ENCODE measurements at places on chromosomes 1 and 21.

- DNase-seq: peak; percentile 93
Observed at GRCh38 chr1:21594935-21595897, 73.9 kb downstream of the RAP1GAP start.

DNA sequence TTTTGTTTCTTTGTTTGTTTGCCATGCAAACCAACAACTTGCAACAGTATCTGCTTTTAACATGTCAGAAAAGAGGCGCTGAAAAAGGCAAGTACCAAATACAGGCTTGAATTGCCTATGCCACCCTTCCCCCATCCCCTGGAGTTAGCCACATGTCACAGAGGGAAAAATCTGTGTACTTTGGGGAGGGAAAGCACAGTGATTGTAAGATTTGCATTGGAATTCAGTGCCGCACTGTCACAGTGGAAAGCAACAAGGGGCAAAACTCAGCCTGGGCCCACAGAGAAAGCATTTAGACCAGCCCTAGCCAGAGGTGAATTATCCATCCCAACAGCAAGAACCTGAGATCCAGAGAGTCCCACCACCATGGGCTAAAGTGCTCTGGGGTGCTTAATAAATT lies 52.4 kb upstream of the ACADM start:
- no peak for DNase-seq

DNA sequence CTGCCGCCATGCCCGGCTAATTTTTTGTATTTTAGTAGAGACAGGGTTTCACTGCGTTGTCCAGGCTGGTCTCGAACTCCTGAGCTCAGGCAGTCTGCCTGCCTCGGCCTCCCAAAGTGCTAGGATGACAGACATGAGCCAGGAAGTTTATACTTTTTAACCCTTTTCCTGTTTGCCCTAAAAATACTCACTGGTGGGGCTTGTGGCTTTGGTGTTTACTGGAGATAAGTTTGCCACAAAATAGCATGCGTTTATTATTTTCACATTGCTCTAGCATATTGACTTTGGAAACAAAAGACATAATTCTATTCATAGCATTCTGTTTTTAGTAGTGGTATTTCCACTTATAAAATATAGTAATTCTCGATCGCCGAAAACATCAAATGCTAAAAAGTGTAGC lies 19.8 kb upstream of the GTF2B start:
- DNase-seq: no peak

- DNase-seq: no peak
Observed at GRCh38 chr1:1136547-1137230, 20.8 kb upstream of the C1orf159 start.

DNA sequence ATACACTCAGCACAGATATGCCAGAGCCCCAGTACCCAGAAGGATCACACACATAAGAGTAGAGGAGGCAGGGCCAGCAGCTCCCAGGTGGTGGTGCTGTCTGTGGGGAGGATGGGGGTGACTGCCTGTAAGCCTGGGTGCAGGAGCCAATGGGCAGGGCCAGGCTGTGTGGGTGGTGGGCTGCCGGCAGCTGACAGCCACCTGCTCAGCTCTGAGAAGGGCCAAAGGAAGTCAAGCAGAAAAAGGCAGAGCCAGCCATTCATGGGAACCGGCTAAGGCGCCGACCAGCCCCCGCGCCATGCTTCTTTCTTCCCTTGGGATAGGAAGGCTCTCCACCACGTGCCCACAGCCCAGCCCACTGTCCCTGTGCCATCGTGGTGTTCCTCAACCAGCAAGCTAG lies 14.1 kb downstream of the PIK3C2B start:
- DNase-seq: no peak

DNA sequence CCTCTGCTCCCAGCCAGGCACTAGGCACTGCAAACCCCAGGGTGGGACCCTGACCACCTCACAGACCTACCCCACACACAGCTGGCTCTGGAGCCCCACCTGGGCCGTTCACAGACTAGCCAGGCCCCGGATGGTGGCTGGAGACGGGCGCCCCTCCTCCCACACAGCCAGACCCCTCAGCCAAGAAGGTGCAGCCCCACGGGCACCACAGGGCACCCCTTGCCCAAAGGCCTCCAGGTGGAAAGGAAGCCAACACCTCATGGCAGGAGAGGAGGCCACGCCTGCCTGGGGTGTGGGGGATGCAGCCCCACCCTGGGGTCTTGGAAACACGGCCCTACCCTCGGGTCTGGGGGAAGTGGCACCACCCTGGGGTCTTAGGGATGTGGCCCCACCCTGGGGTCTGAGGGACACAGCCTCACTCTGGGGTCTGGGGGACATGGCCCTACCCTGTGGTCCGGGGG lies 44.6 kb downstream of the WNT9A start:
- DNase-seq: no peak

DNA sequence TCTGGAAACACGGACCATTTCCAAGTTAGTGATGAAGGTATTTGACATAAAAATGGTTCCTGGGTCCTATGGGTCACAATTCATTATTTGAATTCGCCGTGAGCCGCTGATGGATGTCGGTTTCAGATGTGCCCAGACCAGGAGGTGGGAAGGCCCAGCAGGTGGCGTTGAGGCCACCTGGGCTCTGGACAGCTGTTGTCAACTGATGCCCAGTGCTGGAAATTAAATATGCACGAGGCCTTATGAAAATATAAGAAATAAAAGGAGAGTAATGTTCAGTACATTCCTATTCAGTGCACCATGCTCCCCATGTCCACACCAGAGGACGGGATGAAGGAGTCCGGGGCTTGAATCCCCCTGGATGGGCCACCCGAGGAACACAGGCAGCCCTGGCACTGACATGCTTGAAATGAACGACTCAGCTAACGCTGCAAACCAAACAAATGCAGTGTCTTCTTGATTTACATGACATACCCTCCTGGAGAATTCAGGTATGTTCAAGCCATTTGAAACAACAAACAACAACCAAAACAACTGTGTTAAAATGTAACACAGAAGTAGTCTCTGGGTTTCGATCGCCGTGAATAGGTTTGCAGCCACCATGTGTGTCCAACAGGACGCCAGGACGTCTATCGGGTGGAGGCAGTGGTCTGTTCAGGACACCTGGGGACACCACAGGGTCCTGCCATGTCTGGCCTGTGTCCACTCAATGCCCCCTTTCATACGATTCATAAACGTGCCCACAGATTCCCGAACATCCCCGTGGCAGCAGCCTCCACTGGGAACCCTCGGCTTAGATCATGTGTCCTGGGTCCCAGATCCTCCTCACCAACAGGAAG lies 6.1 kb downstream of the TFF3 start:
- no peak for DNase-seq

- no peak for DNase-seq
Observed at GRCh38 chr1:20301463-20302107, 10.9 kb downstream of the VWA5B1 start.

Measured in H1 (cell line).